Right renal pelvis (tissue), 4 donors: ENCODE measurements at places on chromosomes 2 and 18. TPM values are rescaled to one million over a fixed set of nuclear protein-coding genes. Genes with fewer than 3 reads are reported as not detected.

DNA sequence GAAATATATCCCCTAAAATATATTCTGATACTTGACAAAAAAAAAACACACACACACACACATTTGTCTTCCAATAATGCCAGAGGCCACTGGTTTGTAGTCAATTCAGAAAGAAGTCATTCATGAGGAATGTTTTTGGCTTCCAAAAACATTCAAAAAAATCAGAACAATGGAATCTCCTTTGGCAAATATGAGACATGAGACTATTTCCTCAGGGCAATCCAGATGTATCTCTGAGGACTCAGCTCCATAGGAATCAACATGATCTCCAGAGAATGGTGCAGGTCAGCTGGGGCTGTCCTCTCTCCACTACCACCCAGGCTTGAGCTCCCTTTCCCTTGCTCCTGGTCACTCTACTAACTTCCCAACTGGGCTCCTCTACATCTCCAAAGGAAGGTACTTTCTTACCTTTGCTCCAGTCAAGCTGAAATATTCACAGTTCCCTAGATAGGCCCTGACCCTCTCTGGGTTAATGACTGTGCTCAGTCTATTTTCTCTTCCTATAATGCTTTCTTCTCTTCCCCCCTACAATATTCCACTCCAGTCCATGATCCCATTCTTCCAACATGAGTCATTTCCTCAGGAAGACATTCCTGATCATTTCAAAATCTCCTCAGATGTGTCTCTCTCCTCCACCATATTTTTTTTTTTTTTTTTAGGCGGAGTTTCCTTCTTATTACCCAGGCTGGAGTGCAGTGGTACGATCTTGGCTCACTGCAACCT, 145.3 kb downstream of the C1D start:
- DNase-seq: no peak

- no peak for DNase-seq
Observed at GRCh38 chr2:98565286-98565860, 42.9 kb downstream of the COA5 start.

DNA sequence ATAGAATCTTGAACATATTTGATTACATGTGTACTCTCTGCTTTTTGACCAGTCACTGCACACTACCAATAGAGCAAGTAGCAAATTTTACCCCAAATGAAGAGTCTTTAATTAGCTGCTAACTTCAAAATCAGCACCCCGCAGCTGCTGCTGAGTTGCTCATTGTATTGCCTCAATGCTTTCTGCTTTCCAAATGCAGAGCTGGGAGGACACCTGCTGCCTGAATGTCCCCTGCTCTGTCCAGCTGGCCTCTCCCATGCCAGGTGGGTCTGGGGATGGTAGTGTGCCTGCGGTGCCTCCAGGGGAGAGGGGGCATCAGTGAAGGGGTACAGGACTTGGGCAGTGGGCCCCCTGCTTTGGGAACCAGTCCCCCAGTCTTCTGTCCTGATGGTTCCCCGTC, 184.8 kb downstream of the PRKCE start:
- no peak for DNase-seq

- DNase-seq: peak; percentile 49
Observed at GRCh38 chr18:31819106-31819924, 58.6 kb upstream of the SLC25A52 start.

DNA sequence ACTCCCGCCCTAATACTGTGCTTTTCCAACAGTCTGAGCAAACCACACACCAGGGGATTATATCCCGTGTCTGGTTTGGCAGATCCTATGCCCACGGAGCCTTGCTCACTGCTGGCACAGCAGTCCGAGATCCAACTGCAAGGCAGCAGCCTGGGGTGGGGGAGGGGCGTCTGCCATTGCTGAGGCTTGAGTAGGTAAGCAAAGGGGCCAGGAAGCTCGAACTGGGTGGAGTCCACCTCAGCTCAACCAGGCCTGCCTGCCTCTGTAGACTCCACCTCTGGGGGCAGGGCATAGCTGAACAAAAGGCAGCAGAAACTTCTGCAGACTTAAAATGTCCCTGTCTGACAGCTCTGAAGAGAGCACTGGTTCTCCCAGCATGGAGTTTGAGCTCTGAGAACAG, 44.2 kb downstream of the LNPK start:
- DNase-seq: no peak

DNA sequence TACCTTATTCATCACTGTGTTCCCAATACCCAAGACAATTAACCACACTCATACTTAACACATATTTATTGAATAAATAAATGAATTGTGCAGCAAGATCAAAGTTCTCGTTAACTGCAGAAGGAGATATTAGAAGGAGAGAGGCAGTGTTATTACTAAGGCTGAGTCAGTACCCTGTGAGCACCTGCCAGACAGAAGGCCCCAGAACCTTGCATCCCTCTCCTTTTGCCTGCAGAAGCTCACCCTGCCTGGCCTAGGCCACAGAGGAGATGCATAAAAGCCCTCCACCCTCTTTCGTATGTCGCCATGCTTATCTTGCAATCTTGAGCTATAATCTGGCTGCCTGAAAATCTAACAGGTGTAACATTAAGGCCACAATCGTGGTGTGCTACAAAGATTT, 20.5 kb upstream of the RNF149 start:
- DNase-seq: no peak

- DNase-seq: no peak
Observed at GRCh38 chr2:11420671-11421070, 45.3 kb downstream of the E2F6 start.

GRCh38 chr2:190657474-190658255, 8.8 kb downstream of the NAB1 start:
- no peak for DNase-seq

GRCh38 chr2:15807418-15808203, 132.7 kb upstream of the MYCN start:
- no peak for DNase-seq

- DNase-seq: no peak
Observed at GRCh38 chr2:10350761-10351160, 48.1 kb downstream of the HPCAL1 start.

- no peak for DNase-seq
Observed at GRCh38 chr2:170969872-170970496, 40.9 kb downstream of the GORASP2 start.

GRCh38 chr2:202186641-202187202, 51.7 kb downstream of the SUMO1 start:
- no peak for DNase-seq

- no peak for DNase-seq
Observed at GRCh38 chr2:26649992-26650712, 9.0 kb upstream of the CIB4 start.

- DNase-seq: no peak
Observed at GRCh38 chr2:128984081-128984480, 665.4 kb upstream of the HS6ST1 start.

GRCh38 chr2:9463698-9464034, 10.7 kb upstream of the IAH1 start:
- no peak for DNase-seq

- no peak for DNase-seq
Observed at GRCh38 chr18:77127769-77128671, 4.6 kb downstream of the MBP start.

GRCh38 chr2:113213061-113213930, 39.5 kb downstream of the PSD4 start:
- no peak for DNase-seq

- no peak for DNase-seq
Observed at GRCh38 chr2:66919286-66919685, 477.8 kb upstream of the ETAA1 start.

GRCh38 chr2:196403471-196403870, 232.1 kb upstream of the STK17B start:
- DNase-seq: no peak

DNA sequence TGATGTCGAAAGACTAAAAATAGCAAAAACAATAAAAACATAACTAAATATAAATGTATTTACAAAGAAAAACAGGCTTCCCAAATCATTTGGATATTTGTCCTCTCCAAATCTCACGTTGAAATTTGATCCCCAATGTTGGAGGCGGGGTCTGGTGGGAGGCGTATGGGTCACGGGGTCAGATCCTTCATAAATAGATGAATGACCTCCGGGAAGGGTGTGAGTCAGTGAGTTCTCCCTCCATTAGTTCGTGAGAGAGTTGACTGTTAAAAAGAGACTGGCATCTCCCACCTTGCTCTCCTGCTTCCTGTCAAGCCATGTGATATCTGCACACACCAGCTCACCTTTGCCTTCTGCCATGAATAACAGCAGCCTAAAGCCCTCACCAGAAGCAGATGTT, 703.0 kb downstream of the TMEM182 start:
- no peak for DNase-seq

DNA sequence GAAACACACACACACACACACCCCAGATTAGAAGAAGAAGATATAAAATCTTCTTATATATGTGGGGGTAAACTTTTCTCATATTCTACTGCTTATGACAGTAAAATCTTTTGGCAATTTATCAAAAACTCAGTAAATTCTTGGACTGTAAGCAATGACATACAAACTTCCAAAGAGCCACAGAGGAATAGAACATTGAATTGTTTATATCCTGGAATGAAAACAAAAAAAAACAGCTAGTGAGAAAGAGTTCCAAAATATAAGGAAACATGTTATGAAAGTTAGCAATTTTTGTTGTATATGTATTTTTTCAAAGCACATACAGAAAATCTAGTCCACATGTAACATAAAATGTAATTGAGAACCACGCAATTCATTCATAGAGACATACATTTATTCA, 764.9 kb downstream of the DSC3 start:
- no peak for DNase-seq

GRCh38 chr2:237876532-237876931, 17.1 kb downstream of the RAMP1 start:
- no peak for DNase-seq

Gene LCT
- 0.03 TPM for polyA plus RNA-seq

Gene RFX8
- 0.87 TPM for polyA plus RNA-seq

Gene APCDD1
- 142 TPM for polyA plus RNA-seq

Gene CIB4
- polyA plus RNA-seq: 0.80 TPM

Gene UGGT1
- 35.3 TPM for polyA plus RNA-seq

Gene COLEC11
- polyA plus RNA-seq: 2.0 TPM

Gene FLACC1
- 1.7 TPM for polyA plus RNA-seq

Gene PARD6G
- 31.9 TPM for polyA plus RNA-seq

Gene NCKAP5
- polyA plus RNA-seq: 7.2 TPM

Gene HOXD11
- 45.6 TPM for polyA plus RNA-seq

Gene CHRNG
- 0.99 TPM for polyA plus RNA-seq

Gene NUP35
- polyA plus RNA-seq: 29.5 TPM

Gene EFEMP1
- 109 TPM for polyA plus RNA-seq
